ENCODE measurements at places on chromosomes 5 and 9.

- DNase-seq, result no peak
Observed at GRCh38 chr9:5842929-5843793, 10.2 kb upstream of the ERMP1 start.

DNA sequence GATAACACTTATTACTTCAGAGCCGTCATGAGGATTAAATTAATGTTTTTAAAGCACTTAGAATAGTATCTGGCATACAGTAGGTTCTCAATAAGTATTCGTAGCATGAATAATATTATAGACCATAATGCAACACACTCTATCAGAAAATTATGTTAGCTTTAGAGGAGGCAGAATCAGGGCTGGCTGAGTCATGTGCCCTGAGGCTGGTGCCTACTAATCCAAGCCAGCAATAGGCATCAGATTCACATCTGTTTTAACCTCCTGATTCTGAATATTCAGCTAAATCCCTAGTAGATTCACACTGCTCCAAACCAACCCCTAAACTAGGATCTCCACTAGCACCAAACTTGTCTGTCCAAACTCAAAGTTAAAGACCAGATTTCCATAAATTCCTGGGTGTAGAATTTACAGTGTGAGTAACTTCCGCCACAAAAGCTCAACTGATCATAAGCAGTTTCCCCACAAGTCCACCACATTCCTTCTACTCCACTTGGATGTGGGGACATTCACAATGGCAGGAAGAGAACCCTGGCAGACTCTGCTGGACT, 170.0 kb upstream of the DAPK1 start:
- no peak for DNase-seq

GRCh38 chr5:73067213-73067612, 53.2 kb upstream of the TMEM171 start:
- no peak for DNase-seq

GRCh38 chr5:174252121-174252520, 206.6 kb downstream of the NSG2 start:
- no peak for DNase-seq

GRCh38 chr9:121660876-121661275, 9.4 kb downstream of the DAB2IP start:
- no peak for DNase-seq

DNA sequence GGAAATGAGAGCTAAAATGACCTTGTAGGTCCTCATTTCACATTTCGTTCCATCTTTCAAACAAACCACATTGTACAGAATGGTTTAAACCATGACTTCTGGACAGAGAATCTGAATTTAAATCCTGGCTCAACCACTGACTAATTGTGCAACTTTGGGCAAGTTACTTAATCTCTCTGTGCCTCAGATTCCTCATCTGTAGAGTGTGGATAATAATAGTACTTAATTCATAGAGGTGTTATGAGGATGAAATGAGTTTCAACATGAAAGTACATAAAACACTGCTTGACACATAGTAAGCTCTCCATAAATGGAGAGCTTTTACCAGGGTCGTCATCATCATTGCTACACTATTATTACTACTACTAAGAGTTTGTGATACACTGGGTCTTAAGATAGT, 46.3 kb upstream of the FOXE1 start:
- DNase-seq, result no peak

DNA sequence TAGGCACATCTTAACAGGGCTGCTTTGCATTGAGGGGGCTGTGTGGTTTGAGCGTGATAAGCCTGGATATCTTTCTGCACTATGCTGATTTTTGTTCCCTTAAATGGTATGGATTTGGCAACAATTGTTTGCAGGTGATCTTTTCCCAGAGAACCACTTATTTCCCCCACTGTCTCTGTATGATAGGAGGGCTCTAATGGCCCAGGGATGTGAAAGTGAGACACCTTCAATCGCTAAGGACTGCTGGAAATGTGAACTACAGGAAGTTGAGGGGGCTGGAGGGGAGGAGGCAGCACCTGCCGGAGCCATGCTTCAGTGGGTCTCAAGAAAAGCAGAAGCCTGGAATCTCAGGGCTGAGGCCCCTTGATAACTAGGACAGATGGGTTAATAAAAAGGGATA, 29.4 kb downstream of the SYK start:
- no peak for DNase-seq

- no peak for DNase-seq
Observed at GRCh38 chr5:67093279-67093678, 103.3 kb downstream of the CD180 start.

GRCh38 chr9:126347911-126348760, 21.5 kb downstream of the MVB12B start:
- DNase-seq, result no peak

- no peak for DNase-seq
Observed at GRCh38 chr5:74736759-74737158, 30.2 kb downstream of the GFM2 start.

- no peak for DNase-seq
Observed at GRCh38 chr9:136024696-136025316, 63.6 kb upstream of the UBAC1 start.

DNA sequence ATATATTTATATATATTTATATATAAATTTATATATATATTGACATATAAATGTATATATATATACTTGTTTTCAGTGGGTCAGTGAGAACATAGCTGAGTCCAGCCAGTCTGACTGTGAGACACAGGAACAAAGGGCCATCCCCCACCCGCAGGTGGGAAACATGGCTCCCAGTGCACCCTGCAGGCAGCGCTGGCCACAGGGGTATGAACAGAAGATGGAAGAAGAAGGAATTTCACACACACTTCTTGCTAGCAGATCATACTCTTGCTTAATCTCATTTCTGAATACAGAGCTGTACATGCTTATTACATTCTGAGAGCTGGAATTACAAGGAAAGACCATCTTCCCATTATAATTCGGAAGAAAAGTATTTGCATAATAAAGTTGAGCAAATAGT, 595.4 kb downstream of the IRX1 start:
- DNase-seq, result no peak

DNA sequence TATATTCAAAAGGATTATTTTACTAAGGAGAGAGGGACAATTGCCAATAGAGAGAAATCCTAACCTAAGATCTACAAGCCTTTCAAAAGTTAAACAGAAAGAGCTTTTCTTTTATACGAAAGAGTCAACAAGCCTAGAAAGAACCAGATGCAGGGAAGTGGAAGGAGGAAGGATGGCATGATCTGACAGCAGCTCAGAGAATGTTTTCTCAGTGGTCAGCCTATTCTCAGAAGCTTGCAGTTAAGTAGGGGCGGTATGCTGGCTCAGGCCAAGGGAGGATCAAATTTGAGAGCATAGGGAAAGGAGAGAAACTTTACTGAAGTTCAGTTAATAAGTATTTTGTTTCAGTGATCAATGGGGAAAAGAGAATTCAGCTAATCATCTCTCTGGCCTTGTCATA, 88.0 kb upstream of the FTMT start:
- no peak for DNase-seq

DNA sequence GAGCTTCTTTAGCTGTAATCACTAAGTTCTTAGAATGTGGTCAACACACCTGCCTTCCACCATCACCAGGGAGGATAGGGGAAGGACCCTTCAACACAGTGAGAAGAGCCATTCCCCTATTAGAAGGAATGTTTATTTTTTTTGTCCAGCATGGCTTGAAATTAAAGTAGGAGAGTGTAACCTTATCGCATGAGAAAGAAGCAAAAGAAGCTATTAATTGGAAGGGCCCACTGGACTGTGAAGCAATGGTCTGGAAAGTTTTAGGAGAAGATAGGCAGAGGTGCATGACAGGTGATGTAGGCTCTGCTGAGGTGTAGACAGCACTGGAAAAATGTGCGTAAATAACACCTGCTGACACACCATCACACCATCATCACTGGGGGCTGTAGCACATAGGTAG, 1526.0 kb downstream of the MAT2B start:
- no peak for DNase-seq

DNA sequence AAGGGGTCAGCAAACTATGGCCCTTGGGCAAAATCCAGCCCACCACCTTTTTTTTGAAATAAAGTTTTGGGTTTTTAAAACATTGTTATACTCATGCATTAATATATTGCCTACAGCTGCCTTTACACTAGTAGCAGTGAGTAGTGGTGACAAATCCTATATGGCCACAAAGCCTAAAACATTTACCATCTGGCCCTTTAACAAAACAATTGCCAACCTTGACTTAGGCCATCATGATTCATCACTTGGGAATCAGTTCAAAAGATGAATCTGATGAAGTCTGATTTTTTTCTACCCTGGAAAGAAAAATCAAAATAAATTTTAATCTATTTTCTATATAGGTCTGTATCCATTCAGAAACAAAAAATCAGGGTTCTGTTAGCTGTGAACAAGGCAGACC, 484.9 kb downstream of the BNC2 start:
- peak; percentile 28 for DNase-seq

- DNase-seq, result no peak
Observed at GRCh38 chr5:173413471-173413982, 85.3 kb upstream of the STC2 start.

DNA sequence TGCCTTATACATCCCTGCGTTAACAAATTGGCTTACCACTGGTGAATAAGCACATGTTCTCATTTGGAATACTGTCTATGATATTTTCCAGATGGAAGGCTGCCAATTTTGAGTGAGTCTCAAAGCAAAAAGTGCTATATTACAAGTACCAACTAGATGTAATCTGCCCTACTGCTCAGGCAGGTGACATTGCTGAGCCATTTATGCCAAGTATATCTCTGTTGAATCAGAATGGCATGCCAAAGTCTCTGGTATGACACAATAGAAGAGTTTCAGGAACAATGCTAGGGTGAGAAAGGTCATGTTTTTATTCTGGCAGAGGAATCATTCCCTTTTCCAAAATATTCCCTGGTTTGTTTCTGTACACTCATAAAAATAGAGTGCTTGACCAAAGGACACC, 356.5 kb downstream of the CDH9 start:
- DNase-seq, result no peak

DNA sequence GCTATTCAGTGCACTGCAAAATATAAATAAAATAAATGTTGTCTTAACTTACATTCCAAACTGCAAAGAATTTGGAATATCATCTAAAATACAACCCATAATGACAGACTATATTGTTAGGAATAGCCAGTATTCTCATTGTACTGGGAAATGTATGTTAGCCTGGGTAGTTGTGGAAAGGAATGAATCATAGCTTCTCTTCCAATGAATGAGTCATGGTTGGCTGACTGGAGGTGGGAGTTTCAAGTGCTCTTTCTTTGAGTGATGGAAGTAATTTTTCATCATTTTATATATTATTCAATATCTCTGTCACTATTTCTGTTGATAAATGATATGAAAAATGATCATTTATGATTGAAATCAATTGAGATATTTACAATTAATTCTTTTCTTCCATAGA, 158.6 kb upstream of the ARRDC3 start:
- no peak for DNase-seq

DNA sequence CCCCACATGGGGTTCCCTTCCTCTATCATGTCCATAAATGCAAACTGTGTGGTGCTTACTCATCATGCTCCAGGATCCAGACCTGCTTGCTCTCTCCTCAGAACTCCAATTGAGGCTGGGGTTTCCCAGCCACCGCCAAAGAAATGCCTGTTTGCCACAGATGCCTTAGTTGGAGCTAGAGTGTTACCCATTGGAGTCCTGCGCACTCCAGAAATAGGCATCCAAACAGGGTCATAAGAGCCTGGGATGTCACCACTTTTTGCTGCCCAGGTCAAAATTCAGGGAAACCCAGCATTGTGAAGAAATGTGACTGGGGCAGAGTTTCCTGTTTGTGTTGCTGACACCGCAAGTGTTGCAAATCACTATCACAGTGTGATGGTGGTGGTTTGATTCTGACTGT, 60.7 kb upstream of the SPDL1 start:
- DNase-seq, result no peak

- no peak for DNase-seq
Observed at GRCh38 chr5:4212071-4212739, 616.6 kb downstream of the IRX1 start.

GRCh38 chr9:134492281-134492691, 149.3 kb upstream of the COL5A1 start:
- DNase-seq, result peak; percentile 90

GRCh38 chr5:148887123-148887881, 60.9 kb downstream of the ADRB2 start:
- no peak for DNase-seq

DNA sequence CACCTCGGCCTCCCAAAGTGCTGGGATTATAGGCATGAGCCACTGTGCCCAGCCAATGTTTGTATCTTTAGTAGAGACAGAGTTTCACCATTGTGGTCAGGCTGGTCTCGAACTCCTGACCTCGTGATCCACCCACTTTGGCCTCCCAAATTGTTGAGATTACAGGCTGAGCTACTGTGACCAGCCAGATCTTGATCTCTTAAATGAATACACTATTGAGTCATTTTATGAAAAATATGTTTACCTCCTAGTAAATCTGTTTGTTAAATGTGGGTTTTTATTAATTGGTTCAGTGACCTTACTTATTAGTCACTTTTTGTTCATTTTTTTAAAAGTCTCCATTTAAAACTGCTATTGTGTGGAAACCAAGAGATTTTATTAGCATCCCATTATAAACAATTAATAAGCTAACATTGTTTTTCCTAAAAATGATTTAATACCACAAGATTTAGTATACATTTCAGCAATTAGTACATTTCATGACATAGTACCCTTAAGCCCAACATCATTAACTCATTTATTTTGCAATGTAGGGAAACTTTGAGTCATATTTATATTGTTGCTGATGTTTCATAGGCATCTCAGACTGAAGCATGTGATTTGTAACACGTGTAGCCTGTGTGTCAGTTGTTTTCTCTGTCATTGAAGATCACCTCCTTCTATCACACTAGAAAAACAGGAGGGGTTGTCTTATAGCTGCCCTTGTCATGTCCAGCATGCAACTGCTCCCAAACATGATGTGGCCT, 261.2 kb downstream of the TAF11L14 start:
- DNase-seq, result no peak

DNA sequence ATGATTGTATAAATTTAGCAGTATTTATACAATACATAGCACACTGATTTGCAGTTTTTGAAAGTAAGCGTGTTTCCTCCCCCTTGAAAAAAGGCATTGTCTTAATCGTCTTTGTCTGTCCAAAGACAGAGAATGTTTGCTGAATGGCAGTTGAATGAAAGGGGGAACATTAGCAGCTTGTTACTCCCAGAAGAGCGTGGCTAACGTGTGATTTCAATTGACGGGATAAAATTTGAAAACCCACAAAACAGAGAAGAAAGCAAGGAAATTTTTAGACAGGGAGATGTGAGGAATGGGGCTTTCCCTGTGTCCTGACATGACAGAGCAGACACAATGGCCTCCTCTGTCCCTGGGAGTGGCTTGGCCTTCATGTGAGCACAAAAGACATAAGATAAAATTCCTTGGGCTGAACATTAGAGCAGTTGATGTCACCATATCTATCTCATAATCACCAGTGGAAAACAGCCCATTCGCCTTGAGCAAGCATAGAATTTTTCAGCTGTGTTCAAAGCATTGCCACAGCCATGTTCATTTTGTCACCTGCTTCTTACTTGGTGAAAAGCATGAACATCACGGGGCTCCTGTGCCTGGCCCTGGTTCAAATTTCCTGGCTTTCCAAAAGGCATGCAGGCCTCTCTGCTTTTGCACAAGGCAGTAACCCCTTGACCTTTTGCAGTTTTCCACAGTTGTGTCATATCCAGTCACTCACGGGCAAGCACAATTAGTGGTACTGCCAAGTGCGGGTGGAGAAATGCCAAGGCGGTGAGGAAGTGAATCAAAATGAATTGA, 126.9 kb downstream of the TLE1 start:
- DNase-seq, result no peak

GRCh38 chr9:122348288-122348777, 22.5 kb upstream of the PTGS1 start:
- no peak for DNase-seq

Measured in GM04504 (cell line).